ENCODE measurements at places on chromosomes 3 and 15.

- DNase-seq: peak; percentile 89
Observed at GRCh38 chr15:70196372-70197316, 98.9 kb upstream of the TLE3 start.

GRCh38 chr15:82849556-82850512 is 40.4 kb downstream of the WHAMM start:
- peak; percentile 96 for DNase-seq

DNA sequence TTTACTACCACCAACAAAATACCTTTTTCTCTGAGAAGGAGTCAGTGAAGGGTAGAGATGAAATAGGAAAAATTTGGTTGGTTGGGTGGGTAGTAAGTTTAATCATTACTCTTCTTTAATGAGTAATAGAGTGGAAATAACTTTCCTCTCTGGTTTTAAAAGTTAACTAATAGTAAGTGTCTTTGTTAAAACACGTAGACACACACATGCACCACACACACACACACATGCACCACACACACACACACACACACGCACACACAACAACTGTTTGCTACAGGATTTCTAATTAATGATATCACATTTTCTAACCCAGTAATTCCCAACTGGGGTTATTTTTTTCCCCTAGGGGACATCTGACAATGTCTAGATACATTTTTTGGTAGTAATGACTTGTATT is 84.1 kb downstream of the CHL1 start:
- DNase-seq: no peak

DNA sequence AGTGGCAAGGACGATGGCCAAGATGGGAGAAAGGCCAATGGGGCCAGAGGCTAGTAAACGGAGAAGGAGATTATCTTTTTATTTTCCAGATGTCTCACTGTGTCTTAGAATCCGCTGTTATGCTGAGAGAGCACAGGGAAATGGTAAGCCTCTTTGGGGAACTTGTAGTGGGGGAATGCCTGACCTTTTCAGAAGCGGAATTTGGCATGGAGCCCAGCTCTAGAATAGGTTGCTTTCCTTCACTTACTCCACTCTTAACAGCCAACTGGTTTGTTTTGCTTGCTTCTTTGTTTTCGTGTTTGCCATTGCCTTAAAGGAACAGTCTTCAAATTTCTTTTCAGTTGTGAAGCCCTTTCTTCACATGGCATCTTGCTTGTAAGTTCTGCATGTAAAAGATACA is 316.2 kb upstream of the THRB start:
- peak; percentile 14 for DNase-seq

DNA sequence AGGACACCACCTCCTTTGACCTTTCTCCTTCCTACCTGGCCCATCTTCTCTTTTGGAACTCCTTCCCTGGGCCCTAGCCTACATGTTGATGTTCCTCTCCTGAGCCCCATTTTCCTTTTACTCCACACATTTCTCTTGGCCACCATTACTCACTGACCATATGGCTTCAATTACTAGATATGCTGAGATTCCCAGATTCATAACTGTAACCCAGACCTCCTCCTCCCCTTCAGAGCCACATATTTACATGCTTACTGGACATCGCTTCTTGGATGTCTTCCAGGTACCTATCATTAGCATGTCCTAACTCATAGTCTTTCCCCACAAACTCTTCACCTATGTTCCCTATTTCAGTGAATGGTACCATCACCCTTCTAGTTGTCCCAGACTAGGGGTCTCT is 24.4 kb upstream of the TRIM59 start:
- peak; percentile 20 for DNase-seq

DNA sequence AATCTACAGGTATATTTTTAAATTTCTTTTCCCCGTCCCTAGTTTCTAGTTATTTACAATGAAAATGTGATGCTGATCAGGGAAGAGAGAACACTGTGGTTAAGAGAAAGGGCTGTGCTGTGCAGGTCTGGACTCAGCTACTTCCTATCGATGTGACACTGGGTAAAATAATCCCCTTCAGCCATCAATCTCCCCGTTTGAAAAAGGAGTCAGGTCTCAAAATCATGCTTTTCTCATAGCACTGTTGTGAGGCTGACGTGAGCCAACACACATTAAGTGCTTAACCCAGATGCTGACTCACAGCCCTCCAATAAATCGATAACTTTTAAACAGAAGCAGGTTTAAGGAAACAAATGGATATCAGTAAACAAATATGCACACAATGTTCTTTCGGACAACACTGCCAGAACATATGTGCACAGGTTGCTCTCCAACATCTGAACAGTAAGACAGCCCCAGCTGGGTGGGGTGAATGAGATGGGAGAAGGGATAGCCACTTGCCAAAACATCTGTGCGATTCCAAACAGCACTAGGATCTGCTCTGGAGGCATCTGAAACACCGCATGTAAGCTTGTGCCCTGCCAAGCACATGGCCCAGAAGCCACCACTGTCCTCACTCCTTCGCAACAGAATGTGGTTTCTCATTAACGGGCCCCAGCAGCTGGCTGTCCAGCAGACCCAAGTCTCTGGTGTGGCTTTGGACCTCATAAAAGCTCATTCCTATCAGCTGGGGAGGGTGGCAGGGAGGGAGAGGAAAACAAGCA is 143.2 kb upstream of the PRICKLE2 start:
- DNase-seq: no peak

DNA sequence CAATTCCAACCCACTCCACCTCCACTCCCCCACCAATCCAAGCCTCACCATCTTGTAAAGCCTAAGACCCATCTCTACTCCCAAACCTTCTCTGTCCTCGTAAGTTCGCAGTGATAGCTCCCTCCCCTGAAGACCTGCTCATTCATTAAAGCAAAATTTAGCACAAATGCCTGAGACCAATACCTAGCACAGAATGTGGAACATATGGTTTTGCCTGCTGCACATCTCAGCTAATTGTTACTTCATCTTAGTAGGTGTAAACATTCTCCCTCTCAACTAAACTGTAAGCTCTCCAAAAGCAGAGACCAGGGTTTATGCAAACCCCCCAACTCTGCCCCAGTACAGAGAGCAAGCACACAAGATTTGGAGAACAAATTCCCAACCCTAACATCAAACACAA is 20.5 kb downstream of the DCLK3 start:
- no peak for DNase-seq

- no peak for DNase-seq
Observed at GRCh38 chr3:42610976-42611375, 10.5 kb downstream of the NKTR start.

GRCh38 chr3:105593315-105593714 is 226.6 kb downstream of the ALCAM start:
- no peak for DNase-seq

DNA sequence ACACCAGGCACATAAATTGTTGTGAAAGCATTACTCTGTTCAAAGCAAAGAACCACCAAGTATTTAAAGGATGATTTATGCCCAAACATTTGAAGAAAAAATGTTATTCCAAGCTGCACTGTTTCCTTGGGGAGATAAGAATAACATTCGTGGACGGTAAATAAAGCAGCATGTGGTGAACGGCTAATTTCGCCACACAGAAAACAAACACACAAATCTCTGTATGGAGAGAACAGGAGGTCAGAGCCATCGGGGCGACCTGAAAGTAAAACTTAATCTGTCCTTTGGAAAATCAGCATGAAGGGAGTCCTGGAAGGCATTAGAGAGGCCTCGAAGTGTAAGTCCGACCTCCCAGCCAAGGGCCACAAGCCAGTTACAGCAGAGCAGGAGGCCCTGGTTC is 27.1 kb upstream of the GABRG3 start:
- DNase-seq: no peak

GRCh38 chr3:5149306-5149880 is 27.3 kb downstream of the ARL8B start:
- DNase-seq: no peak

- DNase-seq: no peak
Observed at GRCh38 chr15:64532521-64533315, 72.3 kb downstream of the ZNF609 start.

All from eye (tissue), 1 donor.